ENCODE measurements at places on chromosomes 5 and 9.

GRCh38 chr9:136576269-136576626, 30.4 kb upstream of the NOTCH1 start:
- no peak for DNase-seq

DNA sequence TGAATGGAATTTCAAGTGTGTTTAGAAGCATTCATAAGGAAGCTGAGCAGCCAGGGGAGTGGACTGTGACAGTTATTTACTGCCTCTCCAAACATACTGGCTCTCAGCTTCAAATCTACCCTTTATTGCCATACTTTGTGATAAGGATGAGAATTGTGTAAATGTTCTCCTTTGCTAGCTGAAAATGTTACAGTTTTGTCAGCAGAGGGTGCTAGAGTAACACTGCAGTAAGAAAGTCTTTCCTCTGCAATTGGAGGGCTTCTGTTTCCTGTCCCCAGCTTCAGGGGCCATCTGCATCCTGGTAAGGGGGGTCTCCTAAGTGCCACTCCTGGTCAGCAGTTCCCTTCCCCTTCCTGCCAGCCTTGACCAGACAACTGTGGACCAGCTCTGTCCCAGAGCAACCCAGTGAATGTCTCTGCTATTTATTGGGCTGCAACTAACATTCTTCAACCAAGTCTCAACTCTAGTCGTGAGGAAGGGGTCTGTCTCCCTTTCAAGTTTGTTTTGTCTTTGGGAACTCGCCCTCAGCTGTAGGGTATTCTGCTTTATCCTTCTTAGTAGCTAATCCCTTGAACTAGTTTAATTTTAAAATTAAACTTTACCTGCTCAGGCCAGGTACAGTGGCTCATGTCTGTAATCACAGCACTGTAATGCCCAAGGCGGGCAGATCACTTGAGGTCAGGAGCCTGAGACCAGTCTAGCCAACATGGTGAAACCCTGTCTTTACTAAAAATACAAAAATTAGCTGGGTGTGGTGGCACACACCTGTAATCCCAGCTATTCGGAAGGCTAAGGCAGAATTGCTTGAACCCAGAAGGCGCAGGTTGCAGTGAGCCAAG, 45.3 kb downstream of the RAPGEF6 start:
- DNase-seq, result peak; percentile 44

- DNase-seq, result no peak
Measured at GRCh38 chr5:19910136-19910535, 77.9 kb downstream of the CDH18 start.

- no peak for DNase-seq
Measured at GRCh38 chr9:15735083-15735857, 182.4 kb downstream of the CCDC171 start.

GRCh38 chr9:38213631-38214299, 144.7 kb upstream of the SHB start:
- no peak for DNase-seq

DNA sequence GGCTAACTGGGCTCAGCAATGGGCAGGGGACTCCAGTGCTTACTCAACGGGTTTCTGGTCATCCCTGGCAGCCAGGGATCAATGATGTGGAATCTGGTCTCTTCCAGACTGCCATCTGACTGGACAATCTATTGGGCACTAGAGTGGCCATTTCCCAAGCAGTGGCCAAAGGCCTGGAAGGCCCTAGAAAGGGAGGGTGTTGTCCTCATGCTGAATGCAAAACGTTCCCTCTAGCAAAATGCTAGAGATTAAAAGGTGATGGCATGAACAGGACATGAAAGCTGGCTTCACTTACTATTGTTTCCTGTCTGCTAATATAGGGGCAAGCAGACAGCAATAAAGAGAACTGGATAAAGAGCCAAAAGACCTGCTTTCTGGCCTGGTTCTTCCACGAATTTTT, 254.2 kb upstream of the PANK3 start:
- DNase-seq, result no peak

GRCh38 chr5:3107156-3107611, 355.7 kb upstream of the IRX2 start:
- no peak for DNase-seq

GRCh38 chr5:73295447-73295846, 122.5 kb downstream of the TMEM174 start:
- no peak for DNase-seq

DNA sequence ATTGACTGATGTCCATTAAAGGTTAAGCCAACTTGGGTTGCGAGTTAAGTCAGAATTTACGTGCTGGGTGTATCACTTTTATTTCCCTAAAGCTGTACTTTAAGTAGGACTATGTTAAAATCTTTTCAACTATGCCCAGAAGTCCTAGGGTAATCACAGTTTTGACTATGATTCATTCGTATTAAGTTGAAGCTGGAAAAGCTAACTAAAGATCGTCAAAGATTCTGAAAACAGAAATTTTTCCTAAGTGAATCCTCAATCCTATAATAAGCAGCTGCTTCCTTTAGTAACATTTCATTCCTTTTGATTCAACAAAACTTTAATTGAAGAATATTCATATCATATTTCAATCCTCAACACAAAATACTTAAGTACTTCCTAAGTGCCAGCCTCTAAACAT, 460.4 kb downstream of the ACTL7B start:
- no peak for DNase-seq

GRCh38 chr5:5380298-5380697, 42.2 kb upstream of the ICE1 start:
- DNase-seq, result no peak

- DNase-seq, result no peak
Measured at GRCh38 chr5:37054391-37054790, 177.8 kb downstream of the NIPBL start.

DNA sequence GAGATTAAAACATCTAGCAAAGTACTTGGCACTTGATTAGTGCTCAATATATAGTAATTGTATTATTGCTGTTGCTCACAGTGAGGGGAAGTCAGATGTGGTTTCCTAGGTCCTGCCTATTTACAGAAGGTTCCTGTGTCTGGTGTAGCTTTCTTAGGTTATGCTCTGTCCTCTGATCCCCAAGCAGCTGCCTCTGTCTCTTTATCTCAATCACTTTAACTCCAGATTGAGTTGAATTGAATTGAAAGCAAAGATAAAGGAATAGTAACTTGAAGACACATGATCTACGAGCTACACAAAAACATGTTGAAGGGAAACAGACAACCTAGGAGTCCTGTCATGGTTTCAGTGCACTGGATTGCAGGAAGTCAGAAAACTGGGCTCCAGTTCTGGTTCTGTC, 113.9 kb upstream of the ADAMTSL1 start:
- no peak for DNase-seq

GRCh38 chr9:3746296-3747275, 220.8 kb upstream of the RFX3 start:
- peak; percentile 6 for DNase-seq

DNA sequence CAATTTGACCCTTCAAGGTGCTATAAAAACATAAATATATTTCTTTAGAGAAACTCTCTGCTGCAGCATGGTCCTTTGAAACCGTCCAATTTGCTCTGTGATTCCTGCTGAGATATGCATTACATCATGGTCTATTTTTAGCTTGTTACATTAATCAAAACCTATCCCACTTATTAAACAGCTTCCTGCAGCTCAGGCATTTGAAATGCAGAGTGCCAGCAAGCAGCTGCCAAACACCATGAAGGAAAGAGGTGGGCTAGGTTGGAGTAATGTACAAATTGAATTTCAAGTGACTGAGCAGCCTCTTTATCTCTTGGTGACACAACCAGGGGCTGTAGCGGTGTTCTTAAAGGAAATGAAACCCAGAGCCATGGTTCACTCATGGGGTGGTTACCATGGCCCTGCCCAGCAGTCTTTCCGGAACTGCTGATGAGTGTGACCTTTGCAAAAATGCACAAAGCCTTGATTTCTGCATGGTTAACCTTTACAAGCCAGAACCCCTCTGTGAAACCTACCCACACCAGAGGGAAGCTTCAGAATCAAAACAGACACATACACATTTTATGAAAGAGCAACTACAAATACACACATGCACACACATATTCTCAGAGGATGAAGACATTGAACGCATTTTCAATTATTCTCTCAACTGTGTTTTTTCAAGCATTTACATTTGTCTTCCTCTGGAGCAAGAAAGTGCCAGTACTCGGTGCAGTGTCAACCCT, 155.8 kb upstream of the ZNF608 start:
- DNase-seq, result peak; percentile 79

DNA sequence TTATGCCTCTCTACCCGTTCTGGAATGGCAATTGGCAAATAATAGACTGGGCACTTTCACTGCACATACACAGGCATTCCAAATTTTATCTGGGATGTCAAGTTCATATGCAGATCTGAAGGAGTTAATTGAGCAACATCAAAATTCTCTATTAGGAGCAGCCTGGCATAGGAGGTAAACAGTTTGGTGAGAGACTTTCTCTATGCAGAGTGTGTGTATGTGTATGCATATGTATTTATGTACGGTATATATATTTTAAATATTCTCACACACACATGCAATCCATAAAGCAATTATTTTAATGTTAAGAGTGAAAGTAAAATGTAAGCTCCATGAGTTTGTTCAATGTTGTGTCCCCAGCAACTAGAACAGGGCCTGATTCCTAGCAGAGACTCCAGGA, 517.8 kb downstream of the CTNND2 start:
- no peak for DNase-seq

DNA sequence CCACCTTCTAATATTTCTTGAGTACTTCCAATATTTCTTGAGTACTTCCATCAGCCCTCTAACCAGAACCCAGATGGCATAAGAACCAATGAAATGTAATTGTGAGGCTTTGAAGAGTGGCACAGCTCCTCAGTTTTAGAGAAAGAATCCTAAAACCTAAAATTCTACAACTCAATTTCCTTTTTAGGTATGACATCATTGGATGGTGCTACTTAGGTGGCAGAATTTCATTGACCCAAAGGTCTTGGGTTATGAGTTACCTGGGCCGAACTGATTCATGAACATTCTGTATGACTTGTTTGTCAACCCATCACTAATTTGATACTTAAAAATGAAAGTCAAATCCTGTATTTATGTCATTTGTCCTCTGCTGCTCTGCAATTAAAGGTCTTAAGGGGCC, 13.1 kb downstream of the HMGCS1 start:
- DNase-seq, result no peak

GRCh38 chr5:15566306-15566705, 66.3 kb downstream of the FBXL7 start:
- no peak for DNase-seq

GRCh38 chr9:88995200-88995577, 3.9 kb downstream of the S1PR3 start:
- DNase-seq, result no peak

DNA sequence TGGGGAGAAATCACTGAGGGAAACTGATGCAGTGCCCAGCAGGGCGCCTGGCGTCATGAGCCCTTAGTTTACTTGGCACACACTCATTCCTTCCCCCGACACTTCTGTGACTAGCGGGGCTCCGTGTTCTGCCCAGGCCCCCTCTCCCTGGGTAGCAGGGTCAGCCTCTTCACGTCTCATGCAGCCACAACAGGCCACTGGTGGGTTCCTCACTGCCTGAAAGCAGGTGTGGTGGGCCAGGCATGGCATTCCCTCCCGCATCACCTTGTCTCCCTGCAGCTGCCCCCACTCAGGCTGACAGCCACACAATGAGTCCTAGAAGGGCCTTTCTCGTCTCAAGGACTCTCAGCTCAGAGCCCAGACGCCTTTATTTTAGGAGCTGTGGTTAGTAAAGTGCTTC, 51.1 kb upstream of the CPLX2 start:
- DNase-seq, result no peak

GRCh38 chr9:3863111-3863528, 337.3 kb upstream of the RFX3 start:
- DNase-seq, result no peak

GRCh38 chr5:32953694-32954093, 242.6 kb downstream of the NPR3 start:
- DNase-seq, result no peak

GRCh38 chr9:96758845-96759673, 18.8 kb downstream of the ZNF510 start:
- no peak for DNase-seq

GRCh38 chr5:3899093-3899492, 303.5 kb downstream of the IRX1 start:
- DNase-seq, result no peak

- DNase-seq, result no peak
Measured at GRCh38 chr5:37165761-37166160, 83.4 kb downstream of the CPLANE1 start.

DNA sequence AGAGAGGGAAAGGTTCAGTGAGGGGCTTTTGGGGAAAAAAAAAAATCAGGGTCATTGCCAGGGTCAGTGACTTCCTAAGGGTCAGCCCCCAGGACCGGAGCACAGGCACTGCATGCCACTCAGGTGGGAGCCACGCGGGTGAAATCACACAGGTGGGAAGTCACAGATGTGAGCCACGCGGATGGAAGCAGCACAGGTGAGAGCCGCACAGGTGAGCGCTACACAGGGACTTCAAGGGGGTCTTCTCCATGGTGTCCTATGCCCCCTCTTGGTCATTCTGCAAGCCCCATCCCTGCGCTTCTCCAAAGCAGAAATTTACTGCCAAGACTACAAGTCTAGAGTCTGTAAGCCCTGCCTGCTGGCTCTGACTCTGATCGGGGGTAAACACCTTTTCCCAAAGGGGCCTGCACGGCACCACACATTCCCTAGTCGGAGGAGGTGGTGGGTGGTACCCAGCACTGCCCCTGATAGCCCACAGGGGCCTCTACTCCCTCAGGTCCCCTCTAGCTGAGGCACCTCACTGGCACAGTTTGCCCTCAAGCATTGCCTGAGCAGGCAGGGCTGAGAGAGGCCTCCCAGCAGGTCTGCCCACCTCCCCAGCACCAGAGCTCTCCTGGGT, 18.3 kb upstream of the OBP2B start:
- no peak for DNase-seq

DNA sequence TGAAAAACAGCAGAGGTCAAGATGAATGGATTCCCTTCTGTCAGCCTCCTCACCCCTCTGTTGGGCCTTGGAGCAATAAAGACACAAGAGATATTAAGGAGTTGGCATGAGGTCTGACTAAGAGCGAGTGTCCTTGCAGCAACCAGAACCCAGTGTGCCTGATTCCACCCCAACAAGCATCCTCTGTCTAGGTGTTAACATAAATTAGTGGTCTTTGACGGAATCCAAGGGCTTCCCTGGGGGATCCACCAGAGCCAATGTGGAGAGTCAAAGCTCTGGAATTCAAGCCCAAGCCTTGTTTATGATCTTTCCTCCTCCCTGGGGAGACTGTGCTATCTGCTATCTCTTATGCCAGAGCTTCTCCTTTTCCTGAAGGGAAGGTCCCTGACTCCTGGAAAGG, 128.1 kb upstream of the SMIM23 start:
- no peak for DNase-seq

- no peak for DNase-seq
Measured at GRCh38 chr5:154794525-154795234, 39.5 kb downstream of the LARP1 start.

- peak; percentile 88 for DNase-seq
Measured at GRCh38 chr9:129198319-129199043, 20.4 kb upstream of the IER5L start.

Measured in inflammatory macrophage (primary cell).